ENCODE measurements at places on chromosomes 2 and 18.

GRCh38 chr2:136703214-136703613, 62.1 kb upstream of the THSD7B start:
- DNase-seq, result no peak

- no peak for DNase-seq
Observed at GRCh38 chr2:51256736-51257135, 224.8 kb upstream of the NRXN1 start.

DNA sequence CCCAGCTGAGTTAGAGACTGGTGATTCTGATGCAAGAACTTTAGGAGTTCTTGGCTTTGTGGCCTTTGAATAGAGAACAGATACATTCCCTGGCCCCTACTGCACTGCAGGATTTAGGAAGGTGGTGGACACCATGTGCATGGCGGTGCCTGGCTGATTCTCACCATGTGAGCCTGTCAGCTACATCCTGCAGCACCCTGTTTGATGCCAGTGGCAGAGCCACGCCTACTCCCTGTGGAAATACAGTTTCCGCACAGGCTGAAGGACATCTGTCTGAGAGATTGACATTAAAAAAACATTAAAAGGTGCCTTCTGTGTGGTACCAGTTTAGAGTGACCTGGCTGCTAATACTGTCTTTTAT, 50.0 kb downstream of the KCNE4 start:
- no peak for DNase-seq

DNA sequence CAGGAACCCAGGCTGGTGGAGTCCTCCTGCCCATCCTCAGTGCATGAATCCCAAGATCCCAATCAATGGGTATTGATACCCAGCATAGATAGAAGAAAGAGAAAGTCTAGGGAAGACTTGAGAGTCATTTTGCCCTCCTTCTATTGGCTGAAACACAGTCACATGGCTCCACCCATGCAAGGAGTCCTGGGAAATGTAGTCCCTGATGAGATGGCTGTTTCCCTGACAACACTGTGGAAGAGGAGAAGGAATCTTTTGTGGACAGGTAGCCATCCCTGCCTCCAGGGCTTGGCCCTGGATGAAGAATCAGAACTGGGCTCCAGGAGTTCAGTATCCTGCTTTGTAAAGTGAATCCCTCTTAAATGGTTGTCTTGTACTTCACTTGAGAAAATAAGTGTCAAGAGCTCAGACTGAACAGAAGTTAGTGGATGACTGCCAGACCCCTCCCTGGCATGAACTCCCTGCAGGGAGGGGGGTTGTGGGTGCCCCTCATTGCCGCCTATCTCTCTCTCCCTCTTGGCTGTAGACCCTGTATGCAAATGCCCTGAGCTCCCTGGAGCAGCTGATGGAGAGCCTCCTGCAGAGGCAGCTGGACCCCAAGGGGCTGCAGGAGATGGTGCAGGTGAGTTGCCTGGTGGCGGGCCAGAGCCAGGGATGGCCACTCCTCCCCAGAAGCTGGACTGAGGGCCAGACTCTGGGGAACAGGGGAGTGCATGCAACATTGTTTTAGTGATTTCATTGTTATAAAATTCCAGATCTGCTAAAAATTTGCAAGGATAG, 36.1 kb downstream of the MROH2A start:
- no peak for DNase-seq

DNA sequence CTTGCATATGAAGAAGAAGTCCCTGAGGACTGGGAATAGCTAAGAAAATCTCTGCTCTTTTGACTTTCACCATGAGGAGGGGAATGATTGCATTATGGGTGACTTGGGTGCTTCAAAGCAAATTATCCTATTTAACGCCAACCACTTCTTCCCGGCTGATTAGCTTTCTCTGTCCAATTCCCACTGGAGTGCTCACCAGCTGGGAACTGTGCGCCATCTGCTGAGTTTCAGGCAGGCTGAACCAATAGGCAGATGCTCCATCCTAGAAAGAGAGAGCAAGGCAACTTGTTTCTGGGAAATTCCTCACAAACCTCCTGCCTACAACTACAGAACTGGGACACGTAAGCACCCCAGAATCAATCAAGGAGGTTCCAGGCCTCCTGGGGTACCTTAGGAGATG, 49.4 kb downstream of the POLE4 start:
- no peak for DNase-seq

DNA sequence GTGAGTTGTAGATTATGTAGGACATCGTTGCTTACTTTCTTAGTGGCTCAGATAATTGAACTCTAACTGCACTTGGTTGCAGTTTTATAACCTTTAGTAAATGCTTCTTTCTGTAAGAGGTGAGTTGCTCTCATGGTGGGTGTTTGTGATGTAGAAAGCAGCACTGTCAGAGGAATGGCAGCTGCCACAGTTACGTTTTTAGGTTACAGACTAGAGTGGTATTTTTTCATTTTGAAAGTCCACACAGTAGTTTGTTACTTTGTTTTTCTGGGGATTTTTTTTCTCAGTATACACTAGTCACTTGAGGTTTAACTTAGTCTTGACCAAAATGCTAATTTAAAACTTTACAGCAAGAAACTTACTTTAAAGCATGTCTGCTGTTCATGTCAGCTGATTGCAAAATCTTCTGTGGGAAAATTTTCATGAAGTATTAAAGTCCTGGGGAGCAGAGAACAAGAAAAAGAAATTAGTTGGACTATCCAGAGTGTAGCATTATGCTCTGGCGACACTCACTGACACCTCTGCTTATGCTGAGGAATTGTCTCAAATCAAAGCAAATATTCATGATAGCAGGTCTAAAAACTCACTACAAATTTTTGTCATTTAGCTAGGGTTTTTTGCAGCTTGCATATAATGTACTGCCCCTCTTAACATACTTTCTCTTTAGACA, 14.8 kb downstream of the AFTPH start:
- peak; percentile 29 for DNase-seq

- no peak for DNase-seq
Observed at GRCh38 chr2:48940606-48941005, 185.1 kb upstream of the LHCGR start.

DNA sequence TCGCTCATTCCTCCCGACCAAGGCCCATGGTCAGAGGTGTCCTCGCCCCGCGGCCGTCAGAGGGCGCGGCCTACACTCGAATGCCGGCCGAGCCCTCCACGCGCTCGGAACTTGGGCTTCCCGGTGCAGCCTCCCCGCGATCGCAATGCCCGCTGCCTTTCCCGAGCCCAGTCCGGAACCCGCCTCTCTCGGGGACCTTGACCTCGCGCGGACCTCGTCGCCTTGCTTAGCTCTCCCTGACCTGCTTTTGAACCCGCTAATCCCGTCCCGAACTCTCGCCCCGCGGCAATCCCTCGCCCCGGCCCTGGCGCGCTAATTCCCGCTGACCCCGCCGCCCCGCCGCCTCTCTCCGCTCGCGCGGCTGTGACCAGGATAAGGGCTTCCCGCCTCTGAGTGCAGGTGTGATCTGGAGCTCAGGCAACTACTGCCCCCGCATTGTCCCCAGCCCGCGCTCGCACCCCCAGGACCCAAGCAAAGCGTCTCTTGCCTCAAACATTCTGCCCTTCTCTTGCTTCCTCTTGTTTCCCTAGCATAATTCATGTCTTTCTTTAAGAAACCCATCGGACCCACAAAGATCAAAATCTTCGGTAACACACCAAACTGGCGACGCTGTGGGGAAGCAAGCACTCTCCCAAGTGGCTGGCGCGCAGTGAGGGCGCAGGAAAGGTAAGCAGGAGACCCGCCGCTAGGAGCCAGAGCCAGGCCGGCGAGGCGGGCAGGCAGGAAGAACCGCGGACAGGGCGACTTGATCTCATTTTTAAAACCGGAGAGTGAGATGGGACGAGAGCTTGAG, 46.6 kb upstream of the ATP6V1B1 start:
- DNase-seq, result no peak

DNA sequence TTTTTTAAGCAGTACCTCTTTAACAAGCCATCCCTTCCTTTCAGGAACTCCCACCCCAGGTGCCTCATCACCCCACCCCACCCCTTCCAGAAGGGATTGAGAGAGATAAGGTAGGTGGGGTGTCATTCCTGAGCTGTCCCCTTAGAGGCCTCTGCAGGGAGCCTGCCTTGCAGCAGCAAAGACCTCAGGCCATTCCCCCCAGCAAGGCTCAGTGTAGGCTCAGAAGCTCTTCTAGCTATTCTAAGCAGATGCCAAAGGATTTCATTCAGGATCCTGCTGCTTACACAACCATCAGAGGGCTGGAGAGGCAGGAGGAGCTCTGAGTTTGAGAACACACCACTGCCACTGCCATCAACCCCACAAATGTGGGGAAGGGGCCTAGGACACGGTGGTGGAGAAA, 5.8 kb upstream of the FIGLA start:
- no peak for DNase-seq

- peak; percentile 64 for DNase-seq
Observed at GRCh38 chr2:120344976-120345581, 857 bp upstream of the INHBB start.

GRCh38 chr18:70195014-70195614, 10.4 kb downstream of the RTTN start:
- no peak for DNase-seq

DNA sequence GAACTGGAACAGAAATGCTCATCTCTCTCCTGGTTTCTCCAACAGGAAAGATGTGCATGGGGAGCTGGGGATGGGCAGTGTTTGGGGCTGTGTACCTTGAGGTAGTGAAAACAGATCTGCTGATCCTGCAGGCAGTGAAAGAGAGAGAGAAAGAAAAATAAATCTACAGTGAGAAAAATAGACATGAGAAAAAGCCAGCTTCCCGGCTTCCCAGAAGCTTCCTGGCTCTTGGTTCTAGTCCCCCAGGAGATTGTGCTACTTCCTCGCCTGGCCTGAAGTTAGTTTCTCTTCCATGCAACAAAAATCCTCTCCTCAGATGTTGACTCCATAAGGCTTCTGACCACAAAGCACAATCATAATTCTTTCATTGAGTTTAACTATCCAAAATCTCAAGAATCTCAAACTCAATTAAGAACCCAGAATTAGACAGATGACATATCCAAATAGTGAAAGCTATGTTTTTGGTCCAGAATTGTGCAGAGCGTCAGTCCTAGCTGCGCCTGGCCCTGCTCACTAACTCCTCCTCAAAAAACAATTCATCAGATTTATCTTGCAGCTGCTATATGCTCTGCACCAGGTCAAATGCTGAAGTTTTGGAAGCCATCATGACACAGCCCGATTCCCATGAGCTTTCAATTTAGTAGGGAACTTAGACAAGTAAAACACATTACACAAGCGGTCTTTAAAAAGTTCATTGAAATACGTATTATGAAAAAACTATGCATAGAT, 20.1 kb upstream of the NAB1 start:
- no peak for DNase-seq

- DNase-seq, result peak; percentile 17
Observed at GRCh38 chr2:149894226-149894625, 306.7 kb upstream of the MMADHC start.

DNA sequence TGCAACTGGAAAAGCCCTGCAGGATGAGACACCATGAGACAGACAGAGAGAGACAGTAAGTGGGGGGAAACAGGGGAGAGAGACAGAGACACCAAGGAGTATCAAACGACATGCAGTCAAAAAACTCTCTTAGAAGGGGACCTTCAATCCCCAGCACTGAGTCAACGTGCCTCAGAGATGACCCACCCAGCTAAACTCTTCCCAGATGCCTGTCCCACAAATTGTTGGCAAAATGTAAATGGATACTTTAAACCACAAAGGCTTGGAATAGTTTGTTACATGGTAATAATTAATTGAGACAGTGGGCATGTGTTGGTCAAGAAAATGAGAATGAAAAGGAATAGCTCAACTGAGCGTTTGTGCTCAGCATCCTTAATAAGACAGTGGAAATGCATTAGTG, 98.3 kb downstream of the GRB14 start:
- DNase-seq, result peak; percentile 56

- no peak for DNase-seq
Observed at GRCh38 chr18:31399306-31400032, 22.9 kb downstream of the DSG4 start.

DNA sequence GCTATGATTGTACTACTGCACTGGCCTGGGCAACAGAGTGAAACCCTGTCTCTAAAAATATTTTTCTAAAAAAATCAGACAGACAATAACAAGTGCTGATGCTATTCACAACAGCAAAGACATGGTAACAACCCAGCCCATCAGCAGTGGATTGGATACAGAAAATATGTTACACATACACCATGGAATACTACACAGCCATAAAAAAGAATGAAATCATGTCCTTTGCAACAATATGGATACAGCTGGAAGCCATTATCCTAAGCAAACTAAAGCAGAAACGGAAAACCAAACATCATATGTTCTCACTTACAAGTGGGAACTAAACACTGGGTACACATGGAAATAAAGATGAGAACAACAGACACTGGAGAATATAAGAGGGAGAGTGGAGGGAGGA, 19.9 kb downstream of the FAM161A start:
- no peak for DNase-seq

DNA sequence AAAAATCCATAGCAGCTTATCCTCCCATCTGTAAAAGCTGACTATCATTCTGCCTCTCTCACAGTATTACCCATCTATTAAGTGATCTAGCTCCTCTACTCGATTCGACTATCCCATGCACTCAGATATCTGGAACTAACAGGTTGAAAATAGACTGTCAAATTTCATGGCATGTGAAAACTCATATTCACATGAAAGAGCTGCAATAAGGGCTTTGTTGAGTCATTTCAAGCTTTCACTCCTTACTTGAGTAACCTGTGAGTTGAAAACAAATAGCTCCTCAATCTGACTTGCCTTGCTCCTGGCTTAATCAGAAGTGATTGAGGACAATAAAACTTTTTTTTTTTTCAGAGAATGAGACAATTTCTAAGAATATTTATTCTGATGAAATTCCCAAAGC, 192.4 kb upstream of the ERBB4 start:
- DNase-seq, result no peak

DNA sequence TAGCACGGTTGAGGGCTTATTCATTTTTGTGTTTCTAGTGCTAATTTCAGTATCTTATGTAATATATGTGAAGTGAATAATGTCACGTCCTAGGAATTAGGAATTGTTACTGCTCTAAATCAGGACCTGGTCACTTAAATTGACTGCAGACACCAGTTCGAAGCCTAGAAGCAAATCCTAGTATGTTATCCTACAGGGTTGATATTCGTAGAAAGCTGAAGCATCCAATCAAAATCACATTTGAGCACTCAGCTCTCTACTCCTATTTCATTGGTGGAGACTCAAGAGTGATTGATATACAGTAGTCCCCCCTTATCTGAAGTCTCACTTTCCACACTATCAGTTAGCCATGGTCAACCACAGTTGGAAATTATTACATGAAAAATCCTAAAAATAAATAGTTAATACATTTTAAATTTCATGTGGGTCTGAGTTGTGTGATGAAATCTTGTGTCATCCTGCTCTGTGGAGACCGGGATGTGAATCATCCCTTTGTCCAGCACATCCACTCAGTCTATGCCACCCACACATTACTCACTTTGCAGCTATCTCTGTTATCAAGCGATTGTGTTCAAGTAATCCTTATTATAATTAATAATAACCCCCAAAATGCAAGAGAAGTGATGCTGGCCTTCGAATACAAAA, 35.2 kb upstream of the SCN9A start:
- peak; percentile 95 for DNase-seq

- no peak for DNase-seq
Observed at GRCh38 chr18:13261661-13262357, 43.2 kb downstream of the LDLRAD4 start.

DNA sequence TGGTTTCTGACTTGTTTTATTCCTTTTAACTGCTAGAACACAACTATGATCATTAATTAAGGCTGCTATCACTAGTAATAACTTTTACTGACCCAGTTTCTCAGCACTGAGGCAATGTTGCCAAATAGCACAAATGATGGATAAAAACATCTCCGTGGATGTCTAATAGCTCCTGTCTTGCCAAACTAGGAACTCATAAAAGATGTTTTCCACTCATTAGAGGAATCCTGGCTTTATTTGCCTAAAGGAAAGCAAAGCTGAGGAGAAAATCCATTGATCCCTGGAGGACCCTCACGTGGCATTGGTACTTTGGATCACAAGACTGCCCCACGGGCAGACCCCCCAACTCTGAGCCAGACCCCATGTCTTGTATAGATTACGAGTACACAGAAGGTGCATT, 96.1 kb upstream of the ZNF397 start:
- no peak for DNase-seq
